Aortic smooth muscle cell (primary cell): ENCODE measurements at places on chromosomes 1 and 21. TPM values are rescaled to one million over a fixed set of nuclear protein-coding genes. Genes with fewer than 3 reads are reported as not detected.

Gene CTH
- total RNA-seq, result 1.7 and 2.1 TPM in 2 replicates

Gene CD53
- not detected in 2 replicates for total RNA-seq

Gene KRTAP19-8
- total RNA-seq, result not detected in 2 replicates

Gene SH2D5
- total RNA-seq, result 1.6 and 2.5 TPM in 2 replicates

Gene PLEKHO1
- 39.2 and 41.2 TPM in 2 replicates for total RNA-seq

Gene SLAMF7
- not detected in 2 replicates for total RNA-seq

Gene TLCD4
- total RNA-seq, result 0.79 and 0.99 TPM in 2 replicates

Gene FNBP1L
- total RNA-seq, result 3.7 and 7.7 TPM in 2 replicates

Gene RGS13
- total RNA-seq, result not detected in 2 replicates

Gene SCCPDH
- total RNA-seq, result 34.4 and 40.0 TPM in 2 replicates

Gene RSPO1
- 0.06 TPM in 1 of 2 replicates, not detected in the other for total RNA-seq

Gene KRTAP26-1
- not detected in 2 replicates for total RNA-seq

Gene RPTN
- not detected in 2 replicates for total RNA-seq

Gene ZNF593OS
- total RNA-seq, result 0.19 TPM in 1 of 2 replicates, not detected in the other

Gene TCHHL1
- total RNA-seq, result not detected in 2 replicates

Gene CACHD1
- total RNA-seq, result 2.8 and 3.7 TPM in 2 replicates

Gene LORICRIN
- not detected in 2 replicates for total RNA-seq

Gene COL8A2
- total RNA-seq, result 5.7 and 5.9 TPM in 2 replicates

Gene GUCA2B
- not detected in 2 replicates for total RNA-seq

Gene PYCR2
- total RNA-seq, result 31.9 and 42.1 TPM in 2 replicates

Gene ATP5PO
- total RNA-seq, result 184 and 197 TPM in 2 replicates
